Immature natural killer cell (primary cell): ENCODE measurements at places on chromosomes 11 and 22. TPM values are rescaled to one million over a fixed set of nuclear protein-coding genes. Genes with fewer than 3 reads are reported as not detected.

- no peak for DNase-seq
- H3K27ac ChIP-seq, result no peak overlapping the region
- H3K4me3 ChIP-seq, result no peak overlapping the region
- H3K36me3 ChIP-seq, result no peaks in the 10 kb centered on the region
Observed at GRCh38 chr11:1346669-1347390, 37.4 kb upstream of the TOLLIP start.

DNA sequence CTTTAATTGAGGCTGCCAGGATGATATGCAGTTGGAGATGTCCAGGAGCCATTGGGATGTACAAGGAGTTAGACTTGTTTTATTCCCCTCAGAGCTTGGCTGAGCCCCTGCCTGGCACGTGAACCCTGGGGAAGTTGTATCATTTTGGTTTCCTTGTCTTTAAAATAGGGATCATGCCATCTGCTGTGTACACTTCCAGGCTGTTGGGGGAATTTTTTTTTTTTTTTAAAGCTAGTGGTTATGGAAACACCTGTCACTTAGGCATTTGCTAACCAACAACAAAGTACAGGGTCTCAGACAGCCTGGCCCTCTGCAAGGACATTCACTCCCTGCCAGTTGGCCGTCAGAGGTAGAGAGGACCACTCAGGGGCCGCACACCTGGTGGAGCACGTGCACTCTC lies 8.5 kb upstream of the RAB1B start:
- H3K4me3 ChIP-seq, result no peak overlapping the region
- peaks cover 14% of the 10 kb centered on the region for H3K27me3 ChIP-seq
- no peak overlapping the region for H3K27ac ChIP-seq
- peaks cover 4% of the 10 kb centered on the region for H3K36me3 ChIP-seq

DNA sequence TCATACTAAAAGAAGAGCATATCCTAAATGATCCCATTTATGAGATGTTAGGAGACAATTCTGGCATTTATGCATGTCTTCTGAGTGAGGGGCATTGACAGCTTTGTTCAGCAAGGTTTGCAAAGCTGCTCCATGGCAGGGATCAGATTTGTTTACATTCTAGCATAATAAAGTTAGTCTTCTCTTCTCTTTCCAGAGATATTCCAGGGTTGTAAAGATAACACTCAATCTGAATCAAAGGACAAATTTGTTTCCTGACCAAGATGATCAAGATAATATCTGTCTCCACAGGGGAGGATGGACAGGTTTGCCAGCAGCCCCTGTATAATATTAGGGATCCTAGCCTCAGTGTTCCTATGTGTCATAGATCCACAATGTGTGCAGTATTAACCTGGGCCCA lies 77.5 kb upstream of the ZC3H12C start:
- H3K36me3 ChIP-seq, result no peaks in the 10 kb centered on the region
- no peak for DNase-seq
- no peak overlapping the region for H3K27ac ChIP-seq
- peaks cover 5% of the 10 kb centered on the region for H3K27me3 ChIP-seq
- no peaks in the 10 kb centered on the region for H3K4me1 ChIP-seq

DNA sequence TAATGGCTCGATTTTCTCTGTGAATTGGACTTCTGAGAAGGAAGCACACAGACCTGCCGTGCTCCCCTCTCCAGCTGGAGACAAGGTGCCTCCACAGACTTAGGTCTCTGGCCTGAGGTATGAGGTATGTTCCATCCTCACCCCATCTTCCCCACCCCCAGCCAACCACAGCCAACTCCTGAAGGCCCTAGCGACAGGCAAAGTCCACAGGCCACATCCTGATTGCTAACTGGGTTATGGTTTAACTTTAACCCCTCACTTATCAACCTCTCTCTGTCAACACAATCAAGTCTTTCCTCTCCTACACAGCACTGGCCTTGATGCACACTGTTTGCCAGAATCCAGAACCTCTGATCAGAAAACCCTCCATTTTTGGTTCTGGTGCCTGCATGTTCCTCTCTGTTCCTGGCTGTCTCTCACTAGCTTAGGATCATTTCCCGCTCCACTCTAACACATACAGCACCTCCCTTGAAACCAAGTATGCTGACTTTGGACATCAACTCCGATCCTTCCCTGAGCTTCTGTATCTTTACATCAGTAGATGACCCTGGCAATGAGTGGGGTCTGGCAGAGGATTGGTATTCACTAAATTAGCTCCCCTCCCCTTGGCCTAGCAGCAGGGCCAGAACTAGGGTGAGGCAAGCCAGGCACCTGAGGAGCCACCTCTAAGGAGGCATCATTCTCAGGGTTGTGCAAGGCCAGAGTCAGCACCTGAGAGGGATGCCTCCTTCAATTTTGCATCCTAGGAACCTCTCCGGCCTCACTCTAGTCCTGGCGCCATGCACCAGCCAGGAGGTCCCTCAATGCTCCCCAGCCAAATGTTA lies 22.0 kb downstream of the JAML start:
- H3K27me3 ChIP-seq, result peaks cover under 1% of the 10 kb centered on the region
- H3K4me1 ChIP-seq, result peaks cover 28% of the 10 kb centered on the region
- H3K27ac ChIP-seq, result no peak overlapping the region
- H3K36me3 ChIP-seq, result no peaks in the 10 kb centered on the region

Gene CCDC89
- not detected for polyA plus RNA-seq

DNA sequence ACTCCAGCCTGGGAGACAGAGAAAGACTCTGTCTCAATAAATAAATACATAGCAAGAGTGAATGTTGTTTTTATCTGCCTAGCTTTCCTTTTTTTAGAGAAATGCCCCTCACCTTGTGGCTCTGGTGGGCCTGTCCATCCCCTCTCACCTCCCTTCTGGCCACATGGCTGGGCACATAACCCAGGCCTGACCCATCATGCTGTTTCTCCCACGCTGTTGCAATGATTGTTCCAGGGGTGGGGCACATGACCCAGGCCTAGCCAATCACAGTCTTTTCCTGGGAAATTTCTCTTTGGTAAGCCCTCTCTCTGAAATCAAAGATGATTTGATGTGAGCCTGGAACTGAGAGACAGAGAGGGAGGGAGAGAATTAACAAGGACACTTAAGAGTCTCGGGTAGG lies 5.5 kb upstream of the CYTH4 start:
- H3K4me1 ChIP-seq, result peaks cover 77% of the 10 kb centered on the region
- no peaks in the 10 kb centered on the region for H3K36me3 ChIP-seq
- peaks cover 5% of the 10 kb centered on the region for H3K27me3 ChIP-seq
- no peak overlapping the region for H3K4me3 ChIP-seq

DNA sequence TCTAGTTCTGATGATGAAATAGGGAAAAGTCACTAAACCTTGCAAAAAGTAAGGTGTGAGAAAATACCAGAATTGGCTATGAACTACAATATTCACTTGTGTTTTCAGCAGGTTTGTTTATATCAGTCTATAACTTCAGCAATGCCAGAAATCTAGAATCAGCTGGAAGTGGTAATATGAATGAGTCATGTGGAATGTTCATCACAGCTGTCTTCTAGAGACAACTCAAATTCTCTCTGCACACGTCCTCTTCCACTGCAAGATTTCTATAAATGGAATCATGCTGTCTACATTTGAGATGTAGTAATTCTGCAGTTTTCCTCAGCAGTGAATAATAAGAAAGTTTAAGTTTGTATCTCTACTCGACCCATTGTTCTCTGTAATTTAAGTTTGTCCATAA lies 89.9 kb downstream of the OR4A15 start:
- no peaks in the 10 kb centered on the region for H3K4me1 ChIP-seq
- H3K36me3 ChIP-seq, result peaks cover 3% of the 10 kb centered on the region
- no peak for DNase-seq
- H3K27ac ChIP-seq, result no peak overlapping the region
- no peak overlapping the region for H3K4me3 ChIP-seq
- H3K27me3 ChIP-seq, result no peaks in the 10 kb centered on the region
